ENCODE measurements at places on chromosomes 7 and 10.

DNA sequence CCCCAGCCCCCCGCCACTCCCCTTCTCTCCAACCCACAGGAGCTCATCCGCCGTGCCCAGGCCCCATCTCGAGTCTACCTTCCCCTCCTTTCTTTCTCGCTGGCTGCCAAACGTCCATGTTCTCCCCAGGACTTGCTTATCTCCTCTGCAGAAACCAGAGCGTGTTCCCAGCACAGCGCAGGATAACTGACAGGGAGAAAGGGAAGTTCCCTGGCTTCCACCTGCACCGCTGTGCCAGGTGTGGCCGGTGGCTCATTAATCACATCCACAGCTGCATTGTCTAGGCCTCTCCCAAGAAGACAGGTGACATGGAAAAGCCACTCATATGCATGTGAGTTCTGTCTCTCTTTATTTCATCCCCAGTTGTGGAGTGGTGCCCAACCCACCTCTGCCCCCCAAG, 113.2 kb downstream of the ITIH5 start:
- DNase-seq, result no peak

GRCh38 chr7:46544396-46545008, 623.4 kb upstream of the IGFBP3 start:
- DNase-seq, result no peak

GRCh38 chr10:73262105-73262730, 9.8 kb upstream of the MRPS16 start:
- no peak for DNase-seq

GRCh38 chr10:47088656-47089354, 177.6 kb downstream of the PTPN20 start:
- no peak for DNase-seq

DNA sequence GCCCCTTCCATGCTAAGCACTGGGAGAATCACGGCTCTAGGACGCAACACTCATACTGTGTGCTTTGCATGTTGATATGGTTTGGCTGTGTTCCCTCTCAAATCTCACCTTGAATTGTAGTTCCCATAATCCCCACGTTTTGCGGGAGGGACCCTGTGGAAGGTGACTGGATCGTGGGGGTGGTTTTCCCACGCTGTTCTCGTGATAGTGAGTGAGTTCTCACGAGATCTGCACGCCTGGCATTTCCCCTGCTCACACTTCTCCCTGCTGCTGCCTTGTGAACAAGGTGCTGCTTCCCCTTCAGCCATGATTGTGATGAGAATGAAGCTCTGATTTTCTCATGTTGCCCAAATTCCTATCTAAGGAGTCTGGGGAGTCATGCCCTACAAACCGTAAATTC, 53.0 kb upstream of the ADGRA1 start:
- no peak for DNase-seq

- DNase-seq, result no peak
Observed at GRCh38 chr7:78398576-78398975, 600.0 kb downstream of the PHTF2 start.

- DNase-seq, result no peak
Observed at GRCh38 chr7:9983048-9983447, 990.6 kb upstream of the PHF14 start.

DNA sequence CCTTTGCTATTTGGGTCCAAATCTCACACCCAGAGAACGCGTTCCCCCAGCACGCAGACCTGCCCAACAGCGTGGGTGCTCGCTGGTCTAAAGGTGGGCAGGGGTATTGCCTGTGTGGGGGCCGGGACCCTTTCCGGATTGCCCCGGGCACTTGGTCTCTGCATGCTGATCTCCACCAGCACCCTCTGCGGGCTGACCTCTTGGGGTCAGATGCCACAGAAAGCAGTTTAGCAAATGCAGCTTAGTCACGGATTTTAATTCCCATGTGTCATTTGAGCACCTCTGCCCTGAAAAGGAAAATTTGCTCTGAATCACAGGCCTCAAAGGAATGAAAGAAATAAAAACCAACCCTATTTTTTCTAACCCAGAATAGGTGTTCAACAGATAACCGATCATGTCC, 46.7 kb downstream of the PKD1L1 start:
- DNase-seq, result no peak

DNA sequence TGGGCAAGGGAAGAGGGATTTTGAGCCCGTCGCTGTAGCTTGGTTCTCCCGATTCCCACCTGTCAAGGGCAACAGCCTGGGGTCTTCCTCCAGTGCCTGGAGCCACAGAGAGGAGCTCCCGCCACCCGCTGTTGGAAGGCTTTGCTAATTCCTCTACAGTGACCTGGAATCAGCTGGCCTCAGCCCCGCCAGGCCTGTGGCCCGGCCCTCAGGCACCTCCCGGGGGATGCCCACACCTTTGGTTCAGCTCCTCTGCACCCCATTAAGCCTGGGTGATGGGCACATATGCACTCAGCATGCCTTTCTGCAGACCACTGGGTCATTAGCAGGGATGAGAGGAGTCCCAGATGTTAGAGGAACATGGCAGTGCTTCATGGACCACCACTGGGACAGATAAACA, 121.4 kb upstream of the MKI67 start:
- DNase-seq, result no peak

- DNase-seq, result no peak
Observed at GRCh38 chr7:763762-764161, 36.7 kb upstream of the PRKAR1B start.

DNA sequence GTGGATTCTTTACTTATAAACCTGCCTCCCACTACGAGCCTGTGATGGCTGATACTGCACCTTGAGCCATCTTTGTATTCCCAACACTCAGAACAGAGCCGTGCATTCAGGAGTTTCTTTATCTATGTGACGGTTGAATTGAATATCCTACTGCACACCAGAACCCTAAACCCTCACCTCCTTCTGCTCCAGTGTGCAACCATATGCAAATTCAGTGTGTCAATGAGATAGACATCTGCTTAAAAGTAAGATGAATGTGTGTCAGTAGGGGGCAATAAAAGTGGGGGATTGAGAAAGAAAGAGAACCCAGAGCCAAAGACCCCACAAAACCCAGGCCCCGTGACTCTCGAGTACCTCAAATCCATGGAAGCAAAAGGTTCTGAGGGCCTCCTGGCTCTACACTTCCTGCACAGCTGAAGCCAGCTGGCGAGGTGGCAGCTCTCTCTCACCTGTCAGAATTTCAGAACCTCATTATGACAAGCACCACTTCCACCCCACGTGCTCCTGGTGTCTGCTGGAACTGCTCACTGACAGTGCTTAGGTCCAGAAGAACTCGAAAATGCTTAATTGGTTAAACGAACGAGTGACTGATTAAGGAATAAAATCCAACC, 143.3 kb upstream of the GPR26 start:
- DNase-seq, result no peak

GRCh38 chr10:26689399-26689798, 8.1 kb upstream of the PDSS1 start:
- DNase-seq, result no peak

DNA sequence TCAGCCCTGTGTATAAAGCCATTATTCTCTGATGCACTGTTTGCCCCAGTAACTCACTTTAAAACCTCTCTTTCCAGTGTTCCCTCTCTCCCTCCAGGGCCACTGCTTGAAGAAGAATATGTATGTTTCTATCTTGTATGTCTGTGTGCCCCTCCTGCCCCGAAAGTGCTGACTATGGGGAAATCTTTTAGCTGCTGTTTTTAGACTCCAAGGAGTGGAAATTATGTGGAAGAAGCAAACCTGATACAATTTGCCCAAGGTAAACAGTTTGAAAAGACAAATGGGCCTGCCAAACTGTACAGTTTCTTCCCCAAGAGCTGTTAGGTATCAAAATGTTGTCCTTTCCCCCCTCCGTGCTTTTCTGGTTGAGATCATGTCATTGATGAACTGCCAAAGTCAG, 3.4 kb downstream of the ADRA2A start:
- no peak for DNase-seq

- DNase-seq, result no peak
Observed at GRCh38 chr10:3992382-3993178, 207.6 kb upstream of the KLF6 start.

DNA sequence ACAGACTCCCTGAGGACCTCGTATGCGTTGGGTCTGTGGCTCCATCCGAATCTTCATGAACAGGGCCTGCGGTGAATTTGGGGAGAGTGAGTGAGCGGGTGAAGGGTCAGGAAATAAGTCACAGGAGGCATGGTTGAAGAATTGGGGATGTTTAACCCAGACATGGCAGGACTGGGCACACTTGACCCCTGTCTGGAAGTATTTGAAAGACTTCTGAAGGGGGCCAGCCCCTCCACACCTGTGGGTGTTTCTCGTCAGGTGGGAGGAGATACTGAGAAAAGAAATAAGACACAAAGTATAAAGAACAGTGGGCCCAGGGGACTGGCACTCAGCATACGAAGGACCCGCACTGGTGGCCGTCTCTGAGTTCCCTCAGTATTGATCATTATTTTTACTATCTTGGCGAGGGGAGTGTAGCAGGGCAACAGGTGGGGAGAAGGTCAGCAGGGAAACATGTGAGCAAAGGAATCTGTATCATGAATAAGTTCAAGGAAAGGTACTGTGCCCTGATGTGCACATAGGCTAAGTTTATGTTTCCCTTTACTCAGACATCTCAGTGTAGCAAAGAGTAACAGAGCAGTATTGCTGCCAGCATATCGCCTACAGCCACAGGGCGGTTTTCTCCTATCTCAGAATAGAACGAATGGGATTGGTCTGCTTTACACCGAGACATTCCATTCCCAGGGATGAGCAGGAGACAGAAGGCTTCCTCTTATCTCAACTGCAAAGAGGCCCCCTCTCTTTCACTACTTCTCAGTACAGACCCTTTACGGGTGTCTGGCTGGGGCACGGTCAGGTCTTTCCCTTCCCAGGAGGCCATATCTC, 38.2 kb upstream of the PFKFB3 start:
- no peak for DNase-seq

DNA sequence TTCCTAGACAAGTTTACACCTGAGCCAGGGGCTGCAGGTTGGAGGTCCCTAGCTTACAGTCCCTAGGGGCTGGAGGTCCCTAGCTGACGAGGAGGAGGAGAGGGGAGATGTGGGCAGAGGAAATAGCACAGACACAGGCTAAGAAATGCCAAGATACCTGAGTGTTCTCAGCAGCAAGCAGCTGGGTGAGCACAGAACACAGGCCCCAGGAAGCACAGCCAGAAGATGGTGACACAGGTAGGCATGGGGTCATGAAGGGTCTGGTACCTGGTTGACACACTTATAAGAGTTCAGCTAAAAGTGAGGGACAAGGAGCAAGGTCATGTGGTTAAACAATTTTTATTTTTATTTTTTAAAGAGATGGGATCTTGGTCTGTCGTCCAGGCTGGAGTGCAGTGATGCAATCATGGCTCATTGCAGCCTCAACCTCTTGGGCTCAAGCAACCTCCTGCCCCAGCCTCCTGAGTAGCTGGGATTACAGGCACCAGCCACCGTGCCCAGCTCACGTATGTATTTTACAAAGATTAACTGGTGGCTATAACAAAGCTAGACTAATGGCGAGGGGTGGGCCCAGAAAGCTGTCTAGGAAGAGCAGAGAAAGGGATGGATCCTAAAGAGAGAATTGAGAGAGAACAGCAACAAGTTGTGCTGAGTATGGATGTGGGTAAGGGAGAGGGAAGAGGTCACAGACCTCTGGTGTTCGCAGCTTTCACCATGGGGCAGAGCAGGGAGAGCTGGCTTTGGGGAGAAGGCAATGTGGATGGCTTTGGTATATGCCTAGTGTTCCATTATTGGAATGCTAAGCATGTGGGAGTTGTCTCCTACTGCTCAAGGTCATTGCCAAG, 140.3 kb upstream of the KLF14 start:
- DNase-seq, result no peak

- no peak for DNase-seq
Observed at GRCh38 chr7:21566094-21566493, 23.3 kb downstream of the DNAH11 start.

DNA sequence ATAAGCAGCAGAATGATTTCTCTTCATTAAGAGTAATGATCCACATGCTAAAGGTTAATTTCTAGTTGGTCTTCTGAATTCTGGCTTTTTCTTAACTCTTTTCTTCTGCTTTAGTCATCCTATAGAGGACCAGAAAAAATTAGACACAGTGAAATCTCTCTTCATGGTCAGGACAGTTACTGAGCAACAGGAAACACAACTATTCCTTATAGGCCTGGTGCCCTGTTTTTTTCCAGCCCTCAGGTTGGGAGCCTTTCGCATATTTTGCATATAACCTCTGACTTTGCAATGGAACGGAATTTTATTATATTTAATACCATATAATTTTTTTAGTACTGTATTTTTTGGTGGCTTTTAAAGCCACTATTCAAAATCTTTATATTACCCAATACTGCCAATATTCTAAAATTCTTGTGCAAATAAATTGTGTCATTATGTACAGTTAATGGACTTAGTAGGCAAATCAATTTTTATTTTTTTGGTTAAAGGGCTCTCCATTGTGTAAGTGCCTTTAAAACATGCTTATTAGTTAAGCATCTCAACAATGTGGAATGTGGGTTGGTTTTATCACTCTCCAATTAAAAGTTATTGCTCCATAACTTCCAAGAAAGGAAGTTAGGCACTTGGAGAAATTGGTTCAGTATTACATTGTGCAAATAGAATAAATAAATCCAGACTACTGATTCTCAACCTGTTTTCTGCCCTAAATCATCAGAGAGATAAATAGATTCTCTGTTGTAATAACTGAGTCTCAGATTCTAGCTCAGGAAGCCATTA, 22.5 kb downstream of the ARL4A start:
- no peak for DNase-seq

DNA sequence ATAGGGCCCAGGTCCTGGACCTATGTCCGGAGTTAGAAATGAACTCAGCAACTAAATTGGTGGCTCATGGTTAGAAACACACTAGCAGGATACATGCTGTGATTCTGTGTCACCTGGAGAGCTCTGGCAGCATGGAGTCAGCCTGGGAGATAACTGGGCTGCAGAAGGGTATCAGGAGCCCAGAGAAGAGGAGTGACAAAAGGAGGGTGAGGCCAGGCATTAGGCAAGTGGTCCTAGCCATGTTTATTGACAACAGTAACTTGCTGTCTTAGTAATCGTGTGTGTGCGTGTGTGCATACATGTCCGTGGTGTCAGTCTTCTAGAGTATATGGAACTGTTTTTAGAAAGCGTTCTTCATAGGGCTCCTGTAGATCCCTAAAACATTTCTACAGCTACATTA, 157.5 kb upstream of the PHYHIPL start:
- DNase-seq, result no peak

- DNase-seq, result no peak
Observed at GRCh38 chr10:133151543-133151972, 8.5 kb upstream of the KNDC1 start.

GRCh38 chr7:151117565-151117964, 31.3 kb downstream of the AGAP3 start:
- no peak for DNase-seq

DNA sequence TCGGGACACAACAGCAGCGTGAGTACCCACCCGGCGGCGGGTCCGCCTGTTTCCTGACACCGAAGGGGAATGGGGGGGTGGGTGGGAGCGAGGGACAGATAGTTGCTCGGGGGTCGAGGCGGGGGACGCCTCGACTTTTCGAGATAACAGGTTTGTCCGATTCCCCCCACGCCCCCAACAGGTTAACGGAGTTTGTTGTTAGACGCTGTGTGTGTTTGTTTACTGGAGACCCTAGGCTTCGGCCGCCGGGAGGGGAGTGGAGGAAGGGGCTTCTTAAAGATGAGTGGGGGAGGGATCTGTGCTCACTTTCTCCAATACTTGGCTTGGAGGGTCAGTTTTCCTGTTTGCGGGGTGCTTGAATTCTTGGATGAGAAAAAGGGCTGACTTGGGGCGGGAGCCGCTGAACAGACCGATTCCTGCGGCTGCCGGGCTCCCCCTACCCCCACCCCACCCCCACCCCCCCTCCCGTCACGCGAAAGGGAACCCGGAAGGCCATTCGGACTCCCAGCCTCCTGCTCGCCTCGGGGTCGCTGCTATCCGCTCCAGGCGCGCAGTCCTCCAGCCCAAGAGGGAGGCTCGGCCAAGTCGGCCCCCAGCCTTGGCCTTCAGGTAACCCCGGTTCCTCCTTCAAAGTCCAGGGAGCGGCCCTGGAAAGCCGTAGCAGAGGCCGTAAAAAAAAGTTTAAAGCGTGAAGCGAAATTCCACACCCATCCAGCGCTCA, 1.0 kb downstream of the SORCS3 start:
- DNase-seq, result no peak
